ENCODE measurements at places on chromosomes 2 and 18. TPM values are rescaled to one million over a fixed set of nuclear protein-coding genes. Genes with fewer than 3 reads are reported as not detected.

DNA sequence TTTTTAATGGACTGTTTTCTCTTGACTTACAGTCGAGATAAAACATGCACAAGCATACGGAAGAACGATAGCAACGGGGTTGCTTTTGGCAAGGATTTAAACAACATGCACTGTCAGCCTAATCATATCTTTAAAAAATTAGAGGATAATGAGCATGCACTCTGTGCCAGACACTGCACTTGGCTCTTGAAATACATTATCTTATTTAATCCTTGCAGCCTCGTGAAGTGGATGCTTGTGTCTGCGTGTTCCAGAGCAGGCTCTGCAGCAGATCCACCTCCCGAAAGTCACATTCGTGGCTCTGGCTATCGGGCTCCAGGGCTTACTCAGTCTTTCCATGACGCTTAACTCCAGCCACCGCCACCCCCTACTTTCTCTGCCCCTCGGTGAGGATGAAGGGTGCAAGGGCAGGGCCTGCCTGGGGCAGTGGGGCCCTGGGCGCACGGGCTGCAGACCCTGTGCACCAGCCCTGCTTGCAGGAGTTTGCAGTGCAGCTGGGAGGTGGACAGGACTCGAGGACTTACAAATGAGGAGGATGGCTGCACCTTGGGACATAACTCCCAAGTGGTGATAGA, 61.7 kb downstream of the ACKR3 start:
- no peaks in the 10 kb centered on the region for H3K36me3 ChIP-seq
- H3K27ac ChIP-seq, result no peak overlapping the region
- no peak for DNase-seq
- no peaks in the 10 kb centered on the region for H3K4me1 ChIP-seq
- H3K4me3 ChIP-seq, result no peak overlapping the region

- H3K36me3 ChIP-seq, result no peaks in the 10 kb centered on the region
- no peak overlapping the region for H3K4me3 ChIP-seq
- H3K27me3 ChIP-seq, result peaks cover 16% of the 10 kb centered on the region
- DNase-seq, result no peak
- peaks cover 15% of the 10 kb centered on the region for H3K4me1 ChIP-seq
Observed at GRCh38 chr2:240209493-240209892, 69.0 kb upstream of the OTOS start.

IL36A gene
- total RNA-seq, result not detected

DNA sequence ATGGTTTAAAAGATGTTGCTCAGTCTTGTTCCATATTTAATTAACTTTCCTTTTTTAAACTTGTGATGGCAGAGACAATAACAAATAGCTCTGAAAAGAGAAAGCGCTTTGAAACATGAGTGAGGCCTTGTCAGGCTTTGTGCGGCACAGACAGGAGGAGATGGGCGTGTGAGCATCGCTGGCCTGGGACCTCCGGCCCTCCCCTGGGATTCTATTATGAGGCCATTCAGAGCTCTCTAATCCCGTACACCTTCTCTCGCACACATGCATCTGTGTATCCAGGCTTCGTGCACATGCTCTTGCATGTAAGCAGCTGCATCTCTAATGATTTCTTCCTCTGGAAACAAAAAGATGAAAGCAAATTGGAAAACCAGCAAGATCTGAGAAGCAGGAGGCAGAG, 313.7 kb downstream of the ZNF521 start:
- peaks cover 4% of the 10 kb centered on the region for H3K4me1 ChIP-seq
